ENCODE measurements at places on chromosomes 12 and 14.

DNA sequence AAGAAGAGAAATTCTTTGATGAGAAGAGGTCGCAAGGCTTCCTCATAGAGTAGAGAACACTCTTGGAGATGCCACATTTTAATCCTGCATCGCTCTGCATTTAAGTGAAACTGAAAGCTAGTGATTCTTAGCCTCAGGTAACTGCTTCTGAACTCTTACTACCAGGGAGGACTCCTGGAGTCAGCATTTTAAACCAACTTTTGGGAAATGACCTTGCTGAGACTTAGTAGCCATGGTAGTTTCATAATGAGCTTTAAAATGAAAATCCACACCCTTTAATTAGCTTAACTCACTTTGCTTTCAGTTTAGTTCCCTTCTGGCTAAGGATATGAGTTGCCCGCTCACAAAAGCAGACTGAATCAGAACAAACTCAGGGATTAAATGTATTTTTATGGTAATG lies 80.3 kb downstream of the SYNE2 start:
- no peak for DNase-seq

DNA sequence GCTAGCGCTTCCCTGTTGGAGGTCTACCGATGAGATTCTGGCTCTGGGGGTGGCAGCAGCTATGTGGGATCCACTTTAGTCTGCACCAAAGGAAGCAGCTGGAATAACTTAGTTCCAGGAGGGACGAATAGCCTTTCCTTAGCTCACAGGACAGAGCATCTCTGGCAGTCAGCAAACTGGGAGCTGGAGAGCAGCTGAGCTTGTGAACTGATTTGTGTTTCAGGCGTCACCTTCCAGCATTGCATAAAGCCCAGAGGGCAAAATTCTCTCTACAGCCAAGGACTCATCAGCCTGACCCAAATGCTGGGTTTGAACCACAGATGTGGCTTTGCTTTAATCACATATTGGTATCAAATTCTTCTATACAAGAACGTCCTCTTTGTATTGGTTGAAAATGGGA lies 81.9 kb upstream of the PELI2 start:
- DNase-seq: no peak

GRCh38 chr12:5548152-5548943 lies 116.4 kb downstream of the NTF3 start:
- DNase-seq: no peak

DNA sequence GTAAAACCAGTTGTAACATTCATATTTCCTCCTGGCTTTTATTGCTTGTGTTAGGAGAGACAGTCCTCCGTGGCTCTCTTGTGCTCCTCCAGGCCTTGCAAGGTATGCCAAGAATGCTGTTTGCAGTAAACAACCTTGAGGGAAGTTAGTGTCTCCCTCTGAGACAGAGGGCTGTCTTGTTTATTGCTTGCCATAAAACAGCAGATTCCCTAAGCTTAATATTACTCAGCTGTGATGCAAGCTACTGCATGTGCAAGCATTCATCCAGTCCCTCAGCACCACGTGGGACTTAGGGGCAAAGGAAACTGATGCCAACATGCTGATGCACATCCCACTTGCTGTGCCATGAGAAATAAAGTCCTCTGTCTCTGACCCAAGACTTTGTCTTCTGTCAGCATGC lies 6.6 kb downstream of the POMT2 start:
- DNase-seq: no peak

GRCh38 chr12:124509300-124509675 lies 58.1 kb downstream of the NCOR2 start:
- no peak for DNase-seq

DNA sequence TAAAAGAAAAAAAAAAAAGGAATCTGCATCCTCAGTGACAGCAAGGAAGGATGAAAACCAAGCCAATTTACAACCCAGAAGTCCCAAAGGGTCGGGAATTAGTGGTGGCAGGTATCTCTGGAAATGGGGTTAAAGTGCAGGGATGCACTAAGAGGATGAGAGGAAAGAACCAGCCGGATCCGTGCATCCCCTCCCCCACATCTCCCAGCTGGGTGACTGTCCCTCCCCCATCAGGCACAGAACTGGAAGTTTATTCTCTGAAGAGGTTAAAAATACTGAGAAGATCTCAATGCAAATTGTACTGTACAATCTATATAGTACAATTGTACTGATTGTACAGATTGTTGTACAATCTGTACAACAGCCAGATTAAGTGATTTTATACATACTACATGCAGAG lies 15.4 kb downstream of the CLMN start:
- DNase-seq: no peak

- DNase-seq: peak; percentile 63
Measured at GRCh38 chr14:50736932-50737419, 68.9 kb upstream of the SAV1 start.

DNA sequence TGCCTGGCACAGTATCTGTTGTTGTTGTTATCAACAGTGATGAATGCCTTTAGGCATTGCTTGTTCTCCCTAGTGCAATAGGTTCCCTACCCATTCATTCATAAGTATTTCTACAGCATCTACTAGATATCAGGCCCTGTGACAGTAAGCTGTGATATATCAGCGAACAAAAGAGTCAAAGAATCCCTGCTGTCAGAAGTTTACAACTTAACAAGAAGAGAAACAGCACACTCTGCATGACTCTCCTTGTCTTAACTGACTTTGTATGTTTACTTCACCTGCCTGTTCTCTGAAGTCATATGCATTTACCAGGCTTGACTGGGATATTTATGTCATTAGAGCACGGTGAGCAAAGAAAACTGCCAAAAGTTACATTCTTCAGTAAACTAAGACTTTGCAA lies 452.2 kb upstream of the RPL10L start:
- no peak for DNase-seq

DNA sequence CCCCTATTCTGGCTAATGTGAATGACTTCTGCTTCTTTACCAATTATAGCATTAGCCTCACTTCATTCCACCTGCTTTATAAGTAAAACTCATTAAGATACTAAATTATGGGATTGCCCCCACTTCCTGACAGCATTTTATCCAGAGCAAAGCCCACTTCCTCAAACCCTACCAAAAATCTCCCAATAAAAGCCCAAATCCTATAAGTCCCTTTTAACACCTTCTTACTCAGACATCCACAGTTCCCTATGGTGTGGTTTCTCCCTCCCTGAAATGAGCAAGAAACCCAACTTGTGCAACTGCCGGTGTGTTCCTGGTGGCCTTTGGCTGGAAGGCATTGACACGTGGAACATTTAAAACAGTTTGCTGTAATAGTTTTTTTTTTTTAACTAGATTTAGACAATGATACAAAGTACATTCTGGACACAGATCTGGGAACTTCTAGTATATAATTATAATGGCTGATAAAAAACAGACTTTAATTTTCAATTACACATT lies 53.1 kb downstream of the BRMS1L start:
- no peak for DNase-seq

DNA sequence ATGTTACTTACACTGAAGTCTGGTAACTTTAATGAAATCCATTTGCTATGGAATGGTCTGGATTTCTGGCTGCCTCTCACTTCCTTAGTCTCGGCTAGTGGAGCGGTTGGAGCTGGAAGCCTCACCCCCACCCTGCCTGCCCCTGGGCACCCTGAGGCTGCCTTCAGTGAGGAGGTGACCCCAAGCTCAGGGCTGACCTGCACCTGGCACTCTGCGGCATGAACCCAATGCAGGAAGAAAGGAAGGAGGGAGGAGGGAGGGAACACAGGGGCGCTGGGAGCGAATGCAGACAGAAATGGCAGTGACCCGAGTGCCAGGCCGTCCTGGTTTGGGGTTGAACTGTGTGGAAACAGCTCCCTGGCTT lies 353.1 kb downstream of the TMEM121 start:
- DNase-seq: no peak

- DNase-seq: no peak
Measured at GRCh38 chr14:82528016-82528415, 994.4 kb upstream of the SEL1L start.

GRCh38 chr12:69497308-69498026 lies 27.3 kb downstream of the FRS2 start:
- DNase-seq: no peak

DNA sequence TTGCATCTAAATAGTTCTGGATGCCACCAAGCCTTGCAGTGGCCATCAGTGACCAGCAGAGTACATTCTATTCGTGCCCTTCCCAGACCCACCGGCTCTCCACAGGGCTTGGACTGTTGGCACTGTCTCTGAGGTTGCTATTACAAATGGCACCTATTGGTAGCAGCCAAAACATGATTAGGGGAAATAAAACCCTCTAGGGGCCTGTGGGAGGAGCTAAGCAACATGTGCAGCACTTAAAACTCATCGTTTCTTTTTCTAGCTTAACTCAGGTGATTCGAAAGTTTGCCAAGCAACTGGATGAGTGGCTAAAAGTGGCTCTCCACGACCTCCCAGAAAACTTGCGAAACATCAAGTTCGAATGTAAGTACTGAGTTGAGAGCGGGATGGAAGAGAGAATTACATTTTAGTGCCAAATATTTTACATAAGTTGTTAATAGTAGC lies 65.4 kb upstream of the RIC8B start:
- DNase-seq: no peak

GRCh38 chr12:29578070-29578469 lies 80.6 kb upstream of the OVCH1 start:
- DNase-seq: no peak

DNA sequence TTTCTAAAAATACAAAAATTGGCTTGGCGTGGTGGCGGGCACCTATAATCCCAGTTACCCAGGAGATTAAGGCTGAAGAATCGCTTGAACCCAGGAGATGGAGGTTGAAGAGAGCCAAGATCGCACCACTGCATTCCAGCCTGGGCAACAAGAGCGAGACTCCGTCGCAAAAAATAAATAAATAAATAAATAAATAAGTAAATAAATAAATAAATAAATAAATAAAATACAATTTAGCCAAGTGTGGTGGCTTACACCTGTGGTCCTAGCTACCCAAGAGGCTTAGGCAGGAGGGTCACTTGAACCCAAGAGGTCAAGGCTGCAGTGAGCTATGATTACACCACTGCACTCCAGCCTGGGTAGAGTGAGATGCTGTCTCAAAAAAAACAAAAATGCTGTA lies 26.5 kb upstream of the SPTSSA start:
- no peak for DNase-seq

- DNase-seq: no peak
Measured at GRCh38 chr14:92958373-92959188, 35.6 kb downstream of the CHGA start.

DNA sequence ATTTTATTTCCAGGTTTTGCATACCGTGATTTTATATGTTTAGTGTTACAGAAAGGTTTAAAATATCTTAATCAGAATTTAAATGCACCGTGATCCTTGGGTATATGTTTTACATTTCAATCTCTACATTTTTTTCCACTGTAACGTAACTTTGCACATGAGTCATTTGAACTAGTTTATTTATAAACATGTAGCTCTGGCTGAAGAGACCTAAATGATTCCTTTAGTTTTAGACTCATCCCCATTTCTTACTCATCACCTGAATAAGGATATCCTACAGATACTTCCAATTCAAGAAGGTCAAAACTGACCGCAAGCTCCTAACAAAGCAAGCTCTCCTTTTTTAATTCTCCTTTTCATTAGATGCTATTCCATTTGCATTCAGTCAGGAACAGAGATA lies 42.7 kb upstream of the SLC6A15 start:
- DNase-seq: no peak

- no peak for DNase-seq
Measured at GRCh38 chr14:103529383-103530365, 678 bp downstream of the TRMT61A start.

- no peak for DNase-seq
Measured at GRCh38 chr12:52037248-52037861, 13.9 kb upstream of the NR4A1 start.
